ENCODE measurements at places on chromosomes 12 and 14.

DNA sequence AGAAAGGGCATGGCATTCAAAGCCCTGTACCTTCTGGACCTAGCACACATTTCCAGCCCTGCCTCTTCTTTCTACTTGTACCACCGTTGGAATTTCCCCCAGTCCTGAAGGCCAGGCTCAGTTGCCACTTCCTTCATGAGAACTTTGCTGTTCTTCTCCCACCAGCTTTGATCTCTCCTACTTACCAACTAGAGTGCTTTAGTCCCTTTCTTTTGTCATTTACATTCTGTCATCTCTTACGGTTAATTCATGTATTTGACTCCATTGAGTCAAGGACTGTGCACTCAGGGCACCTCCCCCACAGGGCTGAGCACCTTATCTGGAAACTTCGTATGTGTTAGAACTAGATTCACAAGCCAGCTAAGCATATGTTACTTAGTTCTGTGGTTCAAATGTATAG, 26.3 kb downstream of the BICDL1 start:
- no peak for DNase-seq

DNA sequence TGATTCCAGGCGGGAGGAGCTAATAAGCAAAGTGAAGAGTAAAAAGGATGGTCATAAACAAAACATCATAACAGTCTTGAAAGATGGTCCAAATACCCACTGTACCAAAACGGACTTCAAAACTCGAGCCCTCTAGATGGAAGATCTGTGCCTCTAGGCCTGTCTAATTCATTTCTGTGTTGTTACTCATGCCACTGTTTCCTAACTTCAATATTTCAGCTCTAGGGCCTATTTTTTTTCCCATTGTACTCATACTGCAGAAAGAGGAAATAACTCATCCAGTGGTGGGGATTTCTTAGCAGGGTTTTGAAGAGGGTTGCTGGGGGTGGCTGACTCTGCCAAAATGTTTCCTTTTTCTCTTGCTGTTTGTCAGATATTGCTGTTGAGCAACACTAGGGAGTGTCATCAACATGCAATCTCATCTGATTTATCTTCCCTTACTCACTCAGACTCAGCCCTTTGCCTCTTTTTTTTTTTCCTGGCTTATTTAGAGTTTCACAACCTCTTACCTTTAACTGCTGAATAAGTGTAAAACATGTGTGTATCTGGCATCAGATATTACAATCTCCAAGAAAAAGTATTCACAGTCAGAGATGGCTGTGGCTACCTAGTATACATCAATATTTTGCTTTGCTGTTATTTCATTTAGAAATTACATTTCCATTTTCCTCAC, 189.6 kb downstream of the DUSP6 start:
- DNase-seq: peak; percentile 89

- no peak for DNase-seq
These were observed 20.3 kb upstream of the PPP4R4 start for GRCh38 chr14:94153750-94154342.

GRCh38 chr14:84098261-84098660, 1431.7 kb upstream of the FLRT2 start:
- DNase-seq: no peak

- DNase-seq: no peak
These were observed 15.2 kb downstream of the PDE6H start for GRCh38 chr12:14988035-14988434.

- DNase-seq: peak; percentile 78
These were observed 37.5 kb downstream of the CCNK start for GRCh38 chr14:99518441-99519346.

DNA sequence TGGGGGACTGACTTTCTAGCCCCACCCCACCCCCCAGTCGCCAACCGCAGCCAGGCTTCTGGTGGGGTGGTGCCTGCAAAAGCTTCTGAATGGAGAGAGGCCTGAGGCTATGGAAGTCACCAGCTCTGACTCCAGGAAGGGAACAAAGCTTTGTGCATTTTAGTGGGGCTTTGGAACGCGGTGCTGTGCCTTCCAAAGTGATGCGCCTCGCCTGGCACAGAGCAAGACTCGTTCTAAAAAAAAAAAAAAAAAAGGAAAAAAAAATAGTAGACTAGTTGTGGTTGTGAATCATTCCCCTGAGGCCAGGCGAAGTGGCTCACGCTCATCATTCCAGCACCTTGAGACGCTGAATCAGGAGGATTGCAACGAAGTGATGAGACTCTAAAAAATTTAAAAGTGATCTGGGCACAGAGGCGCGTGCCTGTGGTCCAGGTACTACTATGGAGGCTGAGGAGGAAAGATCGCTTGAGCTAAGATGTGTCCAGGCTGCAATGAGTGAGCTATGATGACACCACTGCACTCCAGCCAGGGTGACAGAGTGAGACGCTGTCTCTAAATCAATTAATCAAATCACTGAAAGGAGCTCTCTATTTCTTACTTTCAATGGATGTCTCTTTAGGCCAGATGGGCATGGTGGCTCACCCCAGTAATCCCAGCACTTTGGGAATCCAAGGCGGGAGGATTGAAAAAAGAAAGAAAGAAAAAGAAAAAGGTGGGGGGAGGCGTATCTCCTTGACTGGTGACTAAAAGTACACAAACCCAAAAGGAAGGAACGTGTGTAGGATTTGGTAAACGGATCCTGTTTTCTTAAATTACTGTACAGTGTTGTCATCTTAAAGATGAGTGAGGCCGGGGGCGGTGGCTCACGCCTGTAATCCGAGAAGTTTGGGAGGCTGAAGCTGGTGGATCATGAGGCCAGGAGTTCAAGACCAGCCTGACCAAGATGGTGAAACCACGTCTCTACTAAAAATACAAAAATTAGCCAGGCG, 259.6 kb upstream of the ALG10B start:
- DNase-seq: no peak

DNA sequence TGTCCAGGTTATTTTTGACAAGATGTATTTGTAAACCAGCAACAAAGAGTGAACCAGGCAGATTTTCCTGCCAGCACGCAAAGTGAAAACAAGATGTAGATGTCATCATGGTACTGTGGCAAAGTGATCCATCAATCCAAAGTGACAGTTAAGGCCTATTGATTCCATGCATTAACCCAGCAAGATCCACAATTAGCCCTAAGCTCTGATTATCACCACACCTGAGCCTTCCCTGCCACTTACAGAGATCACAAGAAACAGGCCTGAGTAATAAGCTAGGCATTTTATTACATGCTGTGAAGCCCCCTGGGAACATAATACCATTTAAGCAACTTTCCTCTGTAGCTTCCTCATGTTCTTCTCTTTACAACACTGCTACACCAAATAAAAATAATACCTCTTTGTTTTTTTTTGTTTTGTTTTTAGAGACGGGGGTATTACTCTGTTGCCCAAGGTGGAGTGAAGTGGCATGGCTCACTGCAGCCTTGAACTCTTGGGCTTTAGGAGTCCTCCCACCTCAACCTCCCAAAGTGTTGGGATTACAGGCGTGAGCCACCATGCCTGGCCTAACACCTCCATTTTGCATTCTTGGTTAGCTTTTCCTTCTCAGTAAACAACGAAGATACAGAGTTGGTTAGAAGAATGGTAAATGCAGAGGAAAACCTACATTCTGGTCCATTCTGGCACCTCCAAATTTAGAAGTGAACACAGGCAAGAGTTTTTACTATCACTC, 85.5 kb downstream of the STON2 start:
- DNase-seq: no peak

GRCh38 chr12:28683366-28683765, 465.7 kb upstream of the FAR2 start:
- DNase-seq: no peak

DNA sequence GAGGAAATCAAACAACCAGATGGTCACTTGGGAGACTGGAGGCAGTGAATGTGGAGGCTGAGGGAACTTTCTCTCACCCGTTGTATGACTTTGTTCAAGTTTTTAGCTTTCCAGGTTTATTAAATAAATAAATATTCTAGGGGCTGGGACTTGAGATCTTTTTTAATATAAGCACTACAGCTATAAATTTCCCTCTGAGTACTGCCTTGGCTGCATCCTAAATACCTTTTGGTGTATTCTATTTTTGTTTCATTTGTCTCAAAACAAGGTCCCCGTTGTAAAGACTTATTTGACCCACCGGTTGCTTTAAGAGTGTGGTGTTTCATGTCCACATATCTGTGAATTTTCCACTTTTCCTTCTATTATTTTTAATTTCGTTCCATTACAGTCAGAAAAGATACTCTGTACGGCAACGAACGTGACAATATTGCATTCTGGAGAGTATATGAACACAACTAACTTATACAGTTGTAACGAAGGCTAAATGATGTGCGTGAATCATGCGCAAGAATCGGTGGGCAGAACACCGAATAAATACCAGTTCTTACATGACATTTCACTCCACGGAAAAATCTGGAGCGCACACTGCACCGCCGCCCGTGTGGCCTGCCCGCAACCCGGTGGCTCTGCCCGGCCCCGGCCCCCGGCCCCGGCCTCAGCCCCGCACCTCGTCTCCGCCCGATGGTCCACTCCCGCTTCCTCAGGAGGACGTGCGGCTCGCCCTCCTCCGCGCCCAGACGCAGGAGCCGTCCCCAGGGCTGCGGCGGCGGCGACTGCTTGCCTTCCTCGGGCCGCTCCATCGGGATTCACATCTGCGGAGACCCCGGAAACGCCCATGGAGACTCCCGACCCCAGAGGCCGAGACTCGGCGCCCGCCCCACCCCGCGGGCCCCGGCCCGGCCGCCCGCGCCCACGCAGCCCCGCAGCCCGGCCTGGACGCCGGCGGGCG, 602 bp downstream of the CHFR start:
- peak; percentile 25 for DNase-seq

- DNase-seq: no peak
These were observed 8.3 kb upstream of the CALCOCO1 start for GRCh38 chr12:53735556-53735955.

- DNase-seq: no peak
These were observed 27.9 kb upstream of the CTDSP2 start for GRCh38 chr12:57874166-57875108.

- no peak for DNase-seq
These were observed 876.4 kb upstream of the SEL1L start for GRCh38 chr14:82410064-82410463.

GRCh38 chr12:68102163-68102562, 57.4 kb downstream of the IFNG start:
- DNase-seq: no peak

DNA sequence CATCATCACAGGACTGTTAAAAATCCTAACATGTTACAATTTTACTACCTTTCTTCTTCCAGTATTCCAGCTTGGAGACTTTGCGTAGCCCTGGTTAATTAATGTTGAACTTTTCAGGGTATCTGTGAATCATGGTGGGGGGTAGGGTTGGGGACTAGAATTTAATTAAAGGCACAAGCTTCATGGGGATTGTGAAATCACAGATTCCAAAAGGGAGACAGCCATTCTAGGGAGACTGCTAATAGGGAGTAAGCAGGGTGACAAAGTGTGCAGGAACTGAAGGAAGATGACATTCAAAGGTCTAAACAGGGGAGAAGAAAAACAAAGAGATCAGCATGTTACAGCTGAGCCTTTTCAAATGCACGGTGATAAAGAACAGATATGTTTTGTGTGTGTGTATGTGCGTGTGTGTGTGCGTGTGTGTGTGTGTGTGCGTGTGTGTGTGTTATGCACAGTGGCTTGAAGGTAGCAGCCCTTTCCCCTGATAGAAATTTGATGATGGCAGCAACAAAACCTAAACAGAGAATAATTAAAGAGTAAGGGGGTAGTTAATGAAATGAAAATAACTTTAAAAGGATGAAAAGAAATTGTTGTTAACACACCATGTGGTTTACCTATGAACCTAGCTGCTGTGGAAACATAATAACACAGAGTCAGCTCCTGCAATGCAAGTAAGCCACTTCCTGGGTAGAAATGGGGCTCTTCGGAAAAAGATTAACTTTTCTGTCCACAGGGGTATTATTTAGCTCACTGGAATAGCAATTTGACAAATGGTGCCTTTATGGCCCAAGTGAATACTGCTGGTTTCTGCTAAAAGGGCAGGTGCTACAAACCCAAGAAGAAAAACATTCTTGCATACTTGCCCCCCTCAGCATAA, 581.7 kb downstream of the DIO2 start:
- no peak for DNase-seq

- no peak for DNase-seq
These were observed 47.9 kb upstream of the BCAT1 start for GRCh38 chr12:24996820-24997219.

GRCh38 chr12:31752450-31752849, 23.6 kb upstream of the AMN1 start:
- DNase-seq: no peak

- peak; percentile 86 for DNase-seq
These were observed 20.1 kb downstream of the TSPAN9 start for GRCh38 chr12:3097186-3097804.

GRCh38 chr12:1448336-1448735, 146.0 kb downstream of the FBXL14 start:
- DNase-seq: no peak

GRCh38 chr14:104788161-104788818, 7.3 kb downstream of the AKT1 start:
- no peak for DNase-seq

GRCh38 chr14:76678244-76678800, 82.9 kb upstream of the VASH1 start:
- DNase-seq: no peak

- DNase-seq: peak; percentile 2
These were observed 112.1 kb downstream of the ADGRD1 start for GRCh38 chr12:131065801-131066200.

DNA sequence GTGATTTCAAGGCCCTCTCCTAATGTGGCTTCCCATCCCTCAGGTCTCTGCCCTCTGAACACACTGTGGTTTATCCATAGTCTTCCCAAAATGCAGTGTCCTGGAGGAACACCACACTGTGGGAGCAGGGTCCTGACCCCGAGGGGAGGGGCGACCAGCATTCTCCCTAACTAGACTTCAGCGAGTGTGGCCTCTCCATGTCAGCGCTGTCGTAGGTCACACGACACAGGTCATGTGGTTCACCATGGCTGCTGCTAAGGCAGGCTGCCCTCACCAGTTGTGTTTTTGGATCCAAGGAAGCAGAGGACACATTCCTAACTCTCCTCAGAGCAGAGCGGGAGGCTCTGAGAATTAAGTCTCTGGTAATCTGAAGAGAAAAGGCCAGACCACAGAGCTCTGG, 50.5 kb downstream of the SSH1 start:
- no peak for DNase-seq

- no peak for DNase-seq
These were observed 14.1 kb downstream of the TMTC3 start for GRCh38 chr12:88156075-88156654.

- DNase-seq: peak; percentile 80
These were observed 26.4 kb downstream of the ACTN1 start for GRCh38 chr14:68952531-68953195.

- DNase-seq: no peak
These were observed 368.0 kb upstream of the PDE3A start for GRCh38 chr12:20000229-20000849.

DNA sequence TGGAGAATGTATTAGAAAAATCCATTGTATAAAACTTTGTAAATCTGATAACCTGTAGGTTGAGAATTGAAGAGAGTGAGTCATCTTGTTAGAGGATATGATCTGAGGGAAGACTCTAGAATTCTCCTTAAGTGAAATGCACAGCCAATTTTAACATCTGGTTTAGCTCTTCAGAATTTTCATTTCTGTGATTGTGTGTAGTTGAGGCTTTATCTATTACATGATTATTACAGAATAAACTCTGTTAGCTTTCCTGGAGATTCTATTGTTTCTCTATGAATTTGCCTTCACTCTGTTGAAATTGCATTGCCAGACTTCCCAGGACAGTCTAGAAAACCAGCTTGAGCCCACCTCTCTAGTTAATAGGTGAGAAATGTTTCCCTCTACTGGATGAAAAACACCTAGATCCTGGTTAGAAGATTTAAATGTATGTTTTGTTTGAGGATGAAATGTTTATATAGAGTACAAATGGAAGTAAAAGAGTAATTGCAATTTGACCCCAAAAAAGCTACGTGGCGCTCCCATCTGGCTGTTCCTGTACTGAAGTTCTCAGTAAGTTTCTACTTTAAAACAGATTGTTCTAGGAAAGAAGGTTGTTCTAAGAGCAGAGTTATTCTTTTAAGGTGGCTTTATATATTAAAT, 2.9 kb downstream of the NUDT4 start:
- no peak for DNase-seq
